ENCODE measurements at places on chromosomes 6 and 20. TPM values are rescaled to one million over a fixed set of nuclear protein-coding genes. Genes with fewer than 3 reads are reported as not detected.

GRCh38 chr20:41874658-41875057, 256.5 kb upstream of the CHD6 start:
- DNase-seq, result no peak

The HSF2 gene
- 15.0 TPM for total RNA-seq

The RSPH3 gene
- total RNA-seq, result 2.1 TPM

GRCh38 chr6:135465307-135465706, 32.2 kb downstream of the AHI1 start:
- DNase-seq, result no peak

All from T-cell (primary cell).